AG04449 (cell line): ENCODE measurements at places on chromosomes 13 and 19.

DNA sequence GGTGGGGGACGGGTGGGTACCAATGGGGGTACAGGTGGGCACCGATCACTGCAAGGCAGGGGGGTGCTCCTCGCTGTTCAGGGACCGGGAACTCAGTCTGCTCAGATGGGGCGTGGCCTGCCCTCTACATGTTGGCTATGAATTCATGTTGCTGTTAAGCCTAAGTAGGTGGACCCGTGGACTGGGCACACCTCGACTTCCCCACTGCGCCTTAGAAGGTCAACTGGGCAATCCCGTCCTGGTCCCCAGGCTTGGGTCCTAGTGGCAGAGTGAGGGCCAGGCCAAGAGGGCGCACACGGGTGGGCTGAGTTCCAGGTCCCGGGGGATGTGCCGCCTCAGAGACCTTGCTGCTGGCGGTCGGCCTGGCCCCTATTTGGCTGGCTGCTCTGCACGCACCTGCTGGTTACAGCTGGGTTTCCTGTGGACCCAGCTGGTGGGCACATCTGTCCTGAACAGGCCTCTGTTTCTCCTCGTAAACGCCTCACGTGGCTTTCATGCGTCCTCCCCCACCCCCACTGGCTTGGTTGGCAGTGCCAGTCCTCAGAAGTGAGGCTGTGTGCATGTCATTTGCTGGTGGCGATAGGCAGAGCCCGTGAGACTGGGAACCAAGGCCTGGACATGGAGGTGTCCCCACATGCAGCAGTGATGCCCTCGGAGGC is 13.5 kb upstream of the ZNF554 start:
- DNase-seq, result no peak

DNA sequence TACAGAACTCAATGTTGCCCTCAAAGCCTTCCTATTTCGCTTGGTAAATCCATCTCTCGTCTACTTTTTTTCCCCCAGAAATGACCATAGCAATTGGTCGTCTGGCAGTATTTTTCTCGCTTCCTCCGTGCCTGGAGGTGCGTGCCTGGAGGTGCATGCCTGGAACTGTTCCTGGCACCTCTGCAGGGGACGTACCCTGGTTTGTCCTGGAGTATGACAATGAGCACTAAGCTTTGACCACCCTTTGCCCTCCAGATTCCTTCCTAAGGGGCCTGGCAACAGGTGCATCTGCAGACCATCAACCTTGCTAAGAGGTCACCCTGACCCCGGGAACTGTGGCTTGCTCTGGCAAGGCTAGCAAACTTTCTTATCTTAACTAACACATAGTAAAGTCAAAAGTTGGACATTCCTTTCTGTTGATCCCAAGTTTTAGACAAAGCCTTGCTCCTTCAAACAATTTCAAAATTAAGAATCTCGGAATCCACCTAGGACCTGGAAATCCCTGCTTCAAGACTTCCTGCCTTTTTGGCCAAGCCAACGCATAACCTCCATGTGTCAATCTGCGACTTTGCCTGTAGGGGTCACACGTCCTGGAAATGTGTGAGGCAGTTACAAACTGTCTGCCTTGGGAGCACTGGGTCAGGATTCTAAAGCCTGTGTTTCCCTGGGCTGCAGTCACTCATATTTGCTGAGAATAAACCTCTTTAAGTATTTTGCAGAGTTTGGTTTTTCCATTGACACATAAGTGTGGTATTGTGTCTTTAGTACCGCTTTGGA is 28.8 kb upstream of the TUBGCP3 start:
- no peak for DNase-seq

DNA sequence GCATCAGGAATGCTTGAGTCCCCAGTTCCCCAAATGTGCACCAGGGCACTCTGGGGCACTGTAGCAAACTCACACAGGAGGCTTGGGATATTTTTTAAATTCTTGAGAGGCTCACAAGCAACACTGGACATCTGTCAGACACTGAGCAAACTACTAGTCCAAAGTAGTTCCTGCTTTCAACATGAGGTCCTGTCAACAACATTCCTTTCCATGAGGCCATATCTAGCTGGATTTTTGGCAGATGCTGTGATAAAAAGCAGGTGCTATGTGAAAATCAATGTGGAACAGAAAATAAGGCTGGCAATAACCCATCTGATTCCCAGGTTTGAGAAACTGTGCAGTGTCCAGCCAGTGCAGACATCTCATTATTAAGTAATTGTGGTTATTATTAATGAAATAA is 50.5 kb downstream of the STARD13 start:
- DNase-seq, result no peak

DNA sequence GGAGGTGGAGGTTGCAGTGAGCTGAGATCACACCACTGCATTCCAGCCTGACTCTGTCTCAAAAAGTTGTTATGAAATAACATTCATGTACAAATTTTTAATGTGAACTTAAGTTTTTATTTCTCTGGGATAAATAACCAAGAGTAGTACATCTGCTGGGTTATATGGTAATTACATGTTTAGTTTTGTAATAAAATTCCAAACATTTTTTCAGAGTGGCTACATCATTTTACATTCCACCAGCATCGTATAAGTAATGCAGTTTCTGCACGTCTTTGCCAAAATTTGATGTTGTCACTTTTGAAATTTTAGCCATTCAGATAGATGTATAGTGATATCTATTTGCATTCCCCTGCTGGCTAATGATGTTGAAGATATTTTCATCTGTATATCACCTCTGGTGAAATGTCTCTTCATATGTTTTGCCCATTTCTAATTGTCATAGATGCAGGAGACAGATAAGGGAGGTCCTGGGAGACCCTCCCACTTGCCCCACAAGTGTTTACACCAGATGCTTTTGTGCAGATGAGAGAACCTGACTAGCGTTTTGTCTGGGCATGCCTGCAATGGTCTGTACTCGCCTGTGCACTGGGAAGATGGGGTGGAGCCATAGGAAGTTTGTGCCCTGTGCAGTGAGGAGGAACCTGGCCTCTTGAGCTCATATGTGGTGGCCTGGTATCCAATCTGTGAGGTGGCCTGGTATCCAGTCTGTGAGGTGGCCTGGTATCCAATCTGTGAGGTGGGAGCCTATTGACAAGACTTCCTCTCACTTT is 12.7 kb upstream of the KBTBD6 start:
- DNase-seq, result peak; percentile 42

DNA sequence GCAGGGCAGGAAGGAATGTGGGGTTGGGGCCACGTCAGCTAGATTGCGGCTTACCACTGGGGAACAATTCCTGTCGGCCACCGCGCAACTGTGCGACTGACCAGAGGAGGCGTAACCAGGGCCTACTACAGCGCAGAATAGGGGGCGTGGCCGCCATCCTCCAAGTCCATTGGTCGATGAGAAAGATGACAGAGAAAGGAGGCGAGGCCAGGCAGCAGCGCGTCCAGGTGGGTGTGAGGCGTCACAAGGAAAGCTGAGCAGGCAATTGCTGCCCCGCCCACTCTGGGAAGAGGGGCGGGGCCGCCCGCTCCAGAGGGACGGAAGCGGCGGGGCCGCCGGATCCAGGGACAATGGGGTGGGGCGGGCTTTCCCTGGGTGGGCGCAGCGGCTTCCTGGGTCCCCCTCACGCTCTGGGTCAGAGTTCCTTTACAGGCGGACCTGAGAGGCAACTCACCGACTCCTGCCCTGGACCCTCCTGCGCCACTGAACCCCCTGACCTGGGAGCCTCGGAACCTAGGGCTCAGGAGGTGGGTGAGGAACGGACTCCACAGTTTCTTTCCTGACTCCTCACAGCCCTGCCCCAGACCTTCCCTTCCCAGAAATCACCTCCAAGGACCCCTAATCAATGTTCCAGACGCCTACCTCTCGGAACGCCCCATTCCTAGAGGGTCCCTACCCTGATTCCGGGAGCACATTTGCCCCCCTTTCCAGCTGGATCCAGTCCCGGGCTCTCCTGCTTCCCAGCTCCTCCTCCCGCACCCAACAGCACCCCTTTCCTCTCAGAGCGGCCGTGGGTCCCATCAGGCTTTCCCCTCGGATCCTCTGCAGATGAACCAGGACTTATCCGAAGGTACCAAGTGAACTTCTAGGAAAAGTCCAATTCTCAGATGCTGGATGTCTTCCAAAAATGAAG is 101.5 kb upstream of the ZNF492 start:
- DNase-seq, result no peak

DNA sequence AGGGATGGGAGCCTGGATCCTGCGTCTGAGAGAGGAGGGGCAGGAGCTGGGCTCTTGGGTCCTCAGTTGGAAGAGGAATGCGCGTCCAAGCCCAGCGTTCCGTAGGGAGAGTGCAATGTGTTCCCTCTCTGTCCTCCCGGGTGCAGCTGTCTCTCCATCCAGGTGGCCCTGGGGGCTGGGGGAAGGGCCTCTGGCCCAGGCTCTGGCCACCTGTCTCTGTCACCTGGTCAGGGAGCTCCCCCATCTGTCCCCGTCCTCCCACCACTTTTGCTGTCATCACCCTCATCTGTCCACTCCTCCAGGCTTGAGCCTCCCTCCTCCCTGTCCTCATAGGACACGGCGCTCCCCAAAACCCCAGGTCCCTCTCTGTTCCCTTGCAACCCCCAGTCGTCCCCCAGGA is 3.7 kb upstream of the SBK2 start:
- no peak for DNase-seq

GRCh38 chr13:20891768-20892167 is 10.8 kb downstream of the XPO4 start:
- no peak for DNase-seq

GRCh38 chr13:24605923-24606372 is 74.3 kb upstream of the ATP12A start:
- no peak for DNase-seq

DNA sequence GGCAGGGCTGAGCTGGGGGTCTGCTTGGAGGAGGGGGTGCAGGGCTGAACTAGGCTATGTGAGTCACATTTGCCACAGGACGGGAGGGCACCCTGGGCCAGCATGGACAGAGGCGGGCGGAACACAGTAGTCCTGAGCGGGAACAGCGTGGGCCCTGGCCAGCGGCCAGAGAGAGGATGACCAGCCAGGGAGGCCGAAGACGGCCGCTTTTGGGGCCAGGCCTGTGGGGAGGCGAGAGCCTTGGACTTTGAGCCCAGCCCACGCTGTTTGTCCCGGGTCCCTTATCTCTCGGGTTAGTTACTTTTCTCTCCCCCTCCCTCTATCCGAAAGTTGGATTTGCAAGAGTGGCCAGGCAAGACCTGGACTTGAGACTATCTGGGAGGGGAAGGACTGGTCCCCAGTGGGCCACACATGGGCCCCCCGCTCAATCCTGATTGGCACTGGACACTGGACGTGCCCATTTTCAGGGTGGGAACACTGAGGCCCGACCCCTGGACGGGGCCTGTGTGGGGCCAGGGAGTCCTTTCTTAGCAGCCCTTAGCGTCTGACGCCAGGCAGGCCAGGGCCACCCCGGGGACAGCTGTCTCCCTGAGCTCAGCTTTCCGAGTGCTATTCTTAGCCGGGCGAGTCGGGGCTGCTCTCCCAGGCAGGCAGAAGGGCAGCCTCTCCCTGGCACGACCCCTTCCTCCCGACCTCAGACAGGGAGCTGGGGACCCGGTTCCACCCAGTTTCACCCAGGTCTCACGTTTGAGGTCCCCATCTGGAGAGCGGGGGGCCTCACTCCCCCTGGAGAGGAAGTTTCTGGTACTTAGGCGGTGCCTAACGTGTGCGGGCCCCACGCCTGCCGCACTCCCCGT is 833 bp downstream of the GAMT start:
- no peak for DNase-seq

DNA sequence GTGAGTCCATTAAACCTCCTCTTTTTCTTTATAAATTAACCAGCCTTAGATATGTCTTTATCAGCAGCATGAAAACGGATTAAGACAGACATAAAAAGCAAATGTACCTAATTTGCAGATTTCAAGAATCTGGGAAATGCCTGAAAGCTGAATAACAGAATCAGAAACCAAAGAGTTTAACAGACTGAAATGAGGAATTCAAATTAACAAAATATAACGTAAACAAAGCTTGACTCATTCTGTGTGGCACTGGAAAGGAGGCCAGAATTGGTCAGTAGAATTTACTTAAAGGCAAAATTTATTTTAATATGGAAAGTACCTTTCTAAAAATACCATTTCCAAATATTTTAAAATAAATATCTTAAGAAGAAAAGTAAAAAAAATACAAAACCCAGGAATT is 540.6 kb upstream of the HTR2A start:
- DNase-seq, result peak; percentile 61

DNA sequence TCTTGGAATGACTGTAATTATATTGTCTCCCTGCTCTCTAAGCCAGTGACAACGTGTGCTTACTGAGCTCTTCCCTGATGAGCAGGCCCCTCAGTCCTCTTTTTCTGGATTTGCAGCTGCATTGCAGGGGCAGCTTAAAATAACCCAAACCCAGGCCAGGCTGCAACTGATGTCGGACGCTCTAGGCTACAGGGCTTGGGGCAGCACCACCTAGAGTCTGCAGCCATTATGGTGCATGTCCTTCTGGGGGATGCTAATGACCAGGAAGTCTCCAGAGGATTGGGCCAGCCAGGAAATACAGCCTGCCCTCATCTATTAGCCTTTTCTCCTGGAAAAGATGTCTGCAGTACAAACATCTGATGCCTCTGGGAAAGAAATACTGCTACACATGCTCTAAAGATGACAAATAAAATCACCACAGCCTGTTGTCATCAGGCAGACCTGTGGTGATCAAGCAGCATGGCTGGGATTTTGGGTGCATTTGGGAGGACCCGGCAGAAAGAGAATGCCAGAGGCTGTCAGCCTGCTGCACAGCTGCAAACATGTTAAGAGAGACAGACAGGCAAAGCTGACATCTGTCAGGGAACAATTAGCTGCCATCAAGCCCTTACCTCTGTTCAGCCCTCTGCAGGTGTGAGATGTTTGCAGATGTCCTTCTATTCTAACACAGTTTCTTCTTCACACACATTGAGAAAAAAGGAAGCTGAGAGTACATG is 51.8 kb downstream of the CCDC70 start:
- no peak for DNase-seq

DNA sequence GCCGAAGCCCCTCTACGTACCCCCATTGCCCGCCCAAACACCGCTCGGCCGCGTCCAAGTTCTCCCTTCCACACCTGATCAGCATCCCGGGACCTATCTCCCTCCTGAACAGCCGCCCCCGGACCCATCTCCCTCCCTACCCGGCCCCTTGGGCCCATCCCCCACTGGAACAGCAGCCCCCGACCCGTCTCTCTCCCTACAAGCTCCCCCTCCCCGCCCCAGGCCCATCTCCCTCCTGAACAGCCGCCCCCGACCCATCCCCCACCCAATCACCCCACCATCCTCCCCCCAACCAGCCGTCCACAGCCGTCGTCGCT is 610 bp downstream of the ZSCAN1 start:
- DNase-seq, result no peak

DNA sequence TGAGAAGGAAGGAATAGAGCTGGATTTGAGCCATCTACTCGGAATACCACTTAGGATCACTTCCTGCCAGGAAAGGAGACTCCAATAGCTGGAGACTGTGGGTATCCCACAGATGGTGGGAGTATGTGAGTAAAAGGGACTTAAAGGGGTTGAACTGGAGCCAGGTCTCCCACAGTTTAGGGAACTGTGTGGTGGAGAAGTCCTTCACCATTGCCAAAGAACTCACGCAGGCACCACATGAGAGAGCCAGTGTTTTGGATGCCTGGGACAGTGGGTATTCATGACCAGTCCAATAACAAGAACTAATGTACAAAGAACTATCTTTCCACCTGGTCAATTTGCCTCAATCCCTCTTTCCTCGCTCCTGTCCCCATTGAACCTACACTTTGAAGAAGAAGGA is 24.4 kb upstream of the MYCBP2 start:
- no peak for DNase-seq
